ENCODE measurements at places on chromosomes 5 and 9. TPM values are rescaled to one million over a fixed set of nuclear protein-coding genes. Genes with fewer than 3 reads are reported as not detected.

- DNase-seq, result no peak
These were observed 500.4 kb upstream of the PAPPA start for GRCh38 chr9:115653171-115653606.

DNA sequence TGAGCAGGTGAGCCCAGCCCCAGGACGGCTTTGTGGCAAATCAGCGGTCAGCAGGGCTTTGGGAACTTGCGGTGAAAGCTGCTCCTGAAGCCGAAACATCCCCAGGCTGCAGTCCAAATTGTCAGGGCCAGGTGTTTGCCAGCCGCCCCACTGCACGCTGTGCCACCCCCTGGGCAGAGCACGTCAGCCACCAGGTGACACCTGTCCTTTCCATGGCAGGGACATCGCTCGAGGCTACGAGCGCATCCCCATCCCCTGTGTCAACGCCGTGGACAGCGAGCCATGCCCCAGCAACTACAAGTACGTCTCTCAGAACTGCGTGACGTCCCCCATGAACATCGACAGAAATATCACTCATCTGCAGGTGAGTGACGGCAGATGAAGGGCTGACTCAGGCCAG, 64.4 kb upstream of the CACNA1B start:
- no peak for DNase-seq

Gene SLIT3
- total RNA-seq, result 0.13 TPM

GRCh38 chr9:4220346-4220745, 79.5 kb downstream of the GLIS3 start:
- DNase-seq, result no peak

DNA sequence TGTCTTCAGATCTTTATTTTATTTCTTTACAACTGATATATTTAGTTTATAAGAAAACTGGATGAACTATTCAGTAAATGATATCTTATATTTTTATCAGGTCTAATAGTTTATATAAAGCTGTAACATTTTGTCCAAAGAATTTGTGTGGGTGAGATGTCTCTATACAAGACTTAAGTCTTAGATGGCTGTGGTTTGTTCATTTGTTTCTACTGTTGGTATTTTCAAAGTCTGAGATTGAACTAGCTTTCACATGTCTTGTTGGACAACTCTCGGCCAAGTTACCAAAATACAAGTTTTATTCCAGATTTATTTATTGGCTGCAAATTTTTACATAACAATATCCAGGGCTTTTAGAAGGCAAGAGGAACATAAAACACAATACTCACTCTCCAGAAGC, 286.0 kb downstream of the NR2F1-AS1 start:
- no peak for DNase-seq

Data from T-cell (primary cell).